Hematopoietic multipotent progenitor cell treated with erythropoietin and hydrocortisone succinate and interleukin-3 and kit ligand, for 15 days (in vitro differentiated cells): ENCODE measurements at places on chromosomes 12 and 14.

GRCh38 chr12:119678459-119678858 lies 10.5 kb downstream of the PRKAB1 start:
- no peak for DNase-seq

DNA sequence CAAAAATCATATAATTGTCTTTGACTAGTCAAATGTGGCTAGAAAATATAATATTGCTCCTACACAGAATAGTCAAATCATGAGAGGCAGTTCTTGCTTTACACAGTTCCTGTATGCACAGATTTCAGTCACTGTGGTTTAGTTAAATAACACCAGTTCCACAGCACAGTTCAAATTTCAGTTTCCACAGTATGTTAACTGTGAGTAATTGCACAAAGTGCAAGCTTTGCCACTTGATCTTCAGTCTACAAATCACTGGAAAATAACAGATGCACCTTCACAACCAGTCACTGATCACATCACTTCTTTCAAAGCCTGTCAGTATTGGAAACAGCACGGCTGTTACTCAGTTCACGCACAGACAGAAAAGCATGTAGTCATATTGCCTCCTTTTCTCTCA lies 38.7 kb downstream of the KCNH5 start:
- DNase-seq: no peak

DNA sequence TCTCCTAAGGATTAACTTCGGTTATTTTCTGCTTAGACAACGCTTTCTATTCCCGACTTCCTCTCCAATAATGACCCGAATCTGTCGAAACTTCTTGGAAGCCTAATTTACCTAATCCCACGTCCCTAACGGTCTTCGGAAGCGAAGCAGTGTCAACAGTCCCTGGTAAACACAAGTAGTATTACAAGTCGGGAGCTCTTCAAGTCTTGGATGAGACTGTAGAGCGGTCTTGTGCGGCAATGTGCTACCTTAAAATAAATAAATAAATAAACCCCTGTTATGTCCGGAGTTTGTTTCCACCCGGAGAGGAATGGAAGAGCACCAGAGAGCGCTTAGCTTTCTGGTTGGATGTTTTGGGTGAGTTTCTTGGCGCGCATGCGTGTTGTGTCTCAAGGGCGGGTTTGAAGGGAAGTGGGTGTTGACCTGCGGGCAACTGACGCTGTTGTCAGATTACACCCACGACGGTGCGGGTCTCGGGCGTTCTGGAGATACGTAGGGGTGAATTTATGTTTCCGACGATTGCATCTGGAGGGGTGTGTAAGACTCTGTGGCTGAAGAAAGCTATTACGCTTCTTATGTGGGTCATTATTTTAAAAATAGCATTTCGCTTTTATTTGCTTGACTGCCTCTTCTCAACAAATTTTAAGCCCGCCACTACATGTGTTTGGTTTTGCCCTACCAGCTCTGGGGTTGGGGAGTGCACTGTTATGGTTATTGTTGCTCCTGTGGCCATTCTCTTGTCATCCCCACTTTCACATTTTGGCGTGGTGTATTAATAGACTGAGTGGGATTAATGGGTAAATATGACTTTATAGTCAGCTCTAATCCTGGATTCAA lies at the start of the genes KIAA0586 and TIMM9:
KIAA0586 (plus strand) TSS at position 439 of the 837 bp plus-strand sequence. CDS start 546 bp downstream, outside the sequence.
TIMM9 (minus strand) TSS at position 251 of the 837 bp plus-strand sequence. CDS start 15,586 bp downstream, outside the sequence.
- DNase-seq: peak; percentile 98

GRCh38 chr14:31895206-31895605 lies 181.9 kb upstream of the ARHGAP5 start:
- no peak for DNase-seq

- DNase-seq: no peak
Measured at GRCh38 chr14:73393375-73393774, 65.0 kb downstream of the NUMB start.

DNA sequence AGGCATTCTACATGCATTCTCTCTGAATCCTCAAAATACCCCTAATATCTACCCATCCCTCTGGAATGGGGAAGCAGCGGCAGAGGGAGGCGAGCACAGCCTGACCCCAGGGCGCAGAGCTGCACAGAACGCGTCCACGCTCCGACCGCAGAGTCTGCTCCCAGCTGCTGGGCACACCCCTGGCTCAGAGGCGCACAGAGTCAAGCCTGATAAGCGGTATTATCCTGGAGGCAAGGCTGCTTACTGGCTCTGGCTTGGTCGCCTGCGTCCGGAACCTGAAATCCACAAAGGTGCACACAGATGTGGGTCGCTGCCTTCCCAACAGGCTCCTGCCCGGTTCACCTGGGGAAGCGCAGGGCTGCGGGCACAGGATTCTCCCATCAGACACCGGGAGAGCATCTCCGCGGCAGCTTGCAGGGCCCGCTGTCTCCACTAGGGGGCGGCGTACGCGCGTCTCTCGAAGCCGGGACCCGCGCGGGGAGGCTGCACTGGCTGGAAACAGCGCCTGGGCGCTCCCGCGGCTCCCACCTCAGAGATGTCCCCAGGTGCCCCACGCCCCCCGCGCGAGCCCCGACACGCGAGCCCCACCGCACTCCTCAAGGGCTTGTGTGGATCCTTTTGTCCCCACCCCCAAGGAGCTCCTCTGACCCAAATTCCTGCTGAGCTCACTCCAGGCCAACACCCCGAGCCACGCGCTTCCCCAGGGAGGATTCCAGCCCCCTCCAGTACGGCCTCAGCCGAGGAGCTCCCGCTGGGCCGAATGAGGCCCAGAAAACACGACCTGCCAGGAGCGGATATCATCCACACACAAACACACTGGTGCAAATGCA lies 120.1 kb upstream of the FZD10 start:
- no peak for DNase-seq

DNA sequence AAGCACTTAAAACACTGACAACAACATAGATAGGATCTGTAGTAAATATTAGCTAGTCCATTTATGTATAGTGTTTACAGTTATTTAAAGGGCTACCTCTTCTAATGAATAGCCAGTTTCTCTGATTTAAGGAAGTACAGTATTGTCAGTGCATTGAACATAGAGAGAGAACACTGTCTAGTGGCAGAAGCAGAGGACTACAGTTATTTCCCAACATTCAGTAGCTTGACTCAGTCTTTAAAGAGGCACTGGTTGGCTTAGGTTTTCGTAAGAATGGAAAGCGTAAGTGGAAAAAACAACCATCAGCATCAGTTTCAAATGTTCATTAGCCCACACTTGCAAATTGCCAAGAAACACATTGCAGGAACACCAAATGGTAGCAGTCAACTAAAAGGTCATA lies 125.0 kb upstream of the HMGA2 start:
- no peak for DNase-seq
